ENCODE measurements at places on chromosomes 16 and 17.

GRCh38 chr16:20538687-20539086 is 37.5 kb downstream of the ACSM2B start:
- no peak for DNase-seq

DNA sequence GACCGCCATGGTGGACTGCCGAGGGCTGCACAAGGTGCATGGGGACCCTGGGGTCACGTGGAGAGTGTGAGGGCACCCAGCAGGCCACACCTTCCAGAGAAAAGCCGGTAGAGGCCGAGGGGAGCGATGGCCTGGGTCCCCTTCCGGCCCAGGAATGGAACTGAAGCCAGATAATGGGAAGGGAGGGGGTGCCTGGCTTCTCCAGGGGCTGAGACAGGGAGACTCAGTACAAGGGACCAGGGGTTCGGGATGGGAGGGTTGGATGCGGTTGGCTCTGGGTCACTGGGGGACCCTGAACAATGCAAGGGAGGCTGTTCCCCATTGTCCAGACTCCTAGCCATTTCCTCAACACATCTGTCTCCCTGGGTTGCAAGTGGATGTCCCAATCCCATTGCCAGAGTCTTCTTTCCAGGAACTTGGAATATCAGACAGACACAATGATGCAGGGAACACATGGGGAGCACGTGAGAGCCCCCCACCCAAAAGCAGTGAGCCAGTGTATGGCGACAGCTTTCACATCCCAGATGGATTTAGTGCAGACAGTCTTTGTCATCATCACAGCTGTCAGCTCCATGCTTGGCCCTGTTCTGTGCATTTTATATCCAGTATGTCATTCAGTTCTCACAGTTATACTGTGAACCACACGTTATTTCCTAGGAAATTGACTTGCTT is 23.6 kb upstream of the DNAI2 start:
- no peak for DNase-seq

DNA sequence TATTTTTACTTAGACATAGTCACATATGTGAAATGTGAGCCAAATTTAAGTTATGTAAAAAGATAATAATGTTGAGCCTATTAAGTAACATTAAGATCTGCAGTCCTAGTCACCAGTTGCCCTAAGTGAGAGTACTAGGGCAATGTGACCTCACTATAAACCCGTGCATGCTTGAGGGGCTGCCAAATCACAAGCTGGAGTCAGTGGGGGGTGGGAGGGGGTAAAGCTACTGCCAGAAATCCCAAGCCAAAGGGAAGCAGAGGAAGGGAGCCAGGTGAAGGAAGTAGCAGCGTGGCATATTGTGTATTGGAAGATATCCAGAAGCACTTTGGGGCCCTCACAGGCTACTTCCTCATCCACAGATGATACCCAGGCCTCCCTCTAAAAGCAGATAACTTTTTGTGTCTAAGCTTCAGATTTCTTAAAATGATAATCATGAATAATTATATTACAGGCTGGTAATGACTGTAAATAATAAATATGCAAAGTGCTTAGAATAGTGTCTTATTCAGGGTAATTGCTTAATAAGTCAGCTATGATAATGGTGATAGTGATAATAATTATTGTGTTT is 134.1 kb downstream of the CA10 start:
- DNase-seq = no peak

DNA sequence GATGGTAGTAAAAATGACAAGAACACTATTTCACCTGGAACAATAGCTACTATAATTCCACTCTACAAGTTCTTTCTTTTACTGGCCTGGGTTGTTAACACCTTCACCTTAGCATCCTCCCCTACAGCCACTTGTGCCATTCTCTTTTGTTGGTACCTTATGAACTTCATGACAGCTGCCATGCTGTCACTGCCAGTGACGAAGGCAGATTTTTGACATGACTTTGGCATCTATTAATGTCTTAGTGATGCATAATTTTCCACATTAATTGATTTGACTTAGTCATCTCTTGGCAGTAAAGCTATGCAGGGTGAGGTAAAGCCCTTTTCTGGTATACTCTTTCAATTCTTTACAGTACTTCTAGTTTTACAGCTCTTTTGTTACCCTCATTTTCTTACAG is 207.9 kb downstream of the TANC2 start:
- no peak for DNase-seq
